ENCODE measurements at places on chromosomes 1 and 21.

DNA sequence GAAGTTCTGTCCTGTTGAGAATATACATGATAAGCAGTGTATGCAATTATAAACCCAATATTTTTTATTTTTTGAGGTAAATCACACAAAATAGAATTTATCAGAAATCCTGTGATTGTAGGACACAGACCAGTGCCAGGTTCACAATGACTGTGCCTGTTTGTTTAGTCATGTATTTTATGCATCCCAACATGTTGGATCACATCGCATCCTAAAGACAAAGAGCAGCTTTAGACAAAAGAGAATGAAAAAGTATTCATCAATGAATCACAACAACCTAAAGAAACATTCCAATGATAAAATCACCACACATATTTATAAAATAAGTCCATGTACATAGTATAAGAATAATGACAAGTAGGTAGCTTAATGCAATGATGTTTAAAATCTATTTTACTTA lies 53.2 kb upstream of the LRRC8D start:
- DNase-seq: no peak

- DNase-seq: no peak
Observed at GRCh38 chr1:25435397-25436108, 4.9 kb downstream of the MACO1 start.

DNA sequence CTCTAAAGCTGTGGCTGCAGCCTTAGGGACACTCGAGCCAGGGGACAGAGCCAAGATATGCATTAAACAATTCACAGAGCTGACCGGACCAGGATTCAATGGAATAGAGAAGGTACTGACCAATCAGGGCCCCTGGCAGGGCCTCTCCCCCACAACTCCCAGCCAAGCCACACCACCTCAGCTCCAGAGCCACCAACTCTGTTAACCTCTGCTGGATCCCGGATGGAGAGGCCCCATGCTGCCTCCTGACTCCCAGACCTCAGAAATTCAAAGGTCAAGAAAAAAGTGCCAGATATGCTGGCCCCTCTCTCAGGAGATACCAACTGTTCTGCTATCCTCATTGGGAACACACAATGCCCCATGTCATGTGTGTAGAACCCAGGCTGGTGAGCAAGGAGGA lies 62.1 kb downstream of the CD46 start:
- DNase-seq: no peak

GRCh38 chr1:246768403-246769020 lies 44.3 kb downstream of the SCCPDH start:
- no peak for DNase-seq

DNA sequence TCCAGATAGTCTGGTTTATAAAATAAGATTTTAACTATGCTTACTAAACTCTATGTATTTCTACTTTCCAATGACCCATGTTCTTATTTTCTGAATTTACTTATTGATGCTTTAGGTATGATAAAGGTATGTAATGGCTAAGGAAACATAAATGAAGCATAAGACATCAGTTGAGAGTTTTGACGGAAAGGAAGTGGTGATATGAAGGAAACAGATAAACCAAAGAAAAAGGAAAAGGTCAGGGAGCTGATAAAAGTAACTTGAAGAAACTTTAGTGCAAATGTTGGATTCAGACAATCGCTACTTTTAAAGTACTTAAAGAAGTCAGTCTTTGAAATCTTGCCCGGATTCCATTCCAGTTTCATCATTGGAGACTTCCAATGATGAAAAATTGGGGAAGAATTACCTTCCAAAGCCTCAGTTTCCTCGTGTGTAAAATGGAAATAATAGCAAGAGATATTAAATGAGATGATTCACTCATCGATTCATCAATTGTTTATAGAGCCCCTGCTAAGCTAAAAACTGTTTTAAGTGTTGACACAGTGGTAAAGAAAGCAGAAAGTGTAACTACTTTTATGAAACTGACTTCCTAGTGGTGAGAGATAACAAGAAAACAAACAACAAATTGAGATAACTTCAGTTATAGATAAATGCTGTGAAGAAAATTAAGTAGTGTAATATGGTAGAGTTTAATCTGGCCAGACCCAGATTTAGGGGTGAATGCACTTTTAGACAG lies 10.6 kb downstream of the PTPRC start:
- DNase-seq: no peak

- DNase-seq: no peak
Observed at GRCh38 chr21:43653626-43654025, 5.7 kb downstream of the HSF2BP start.

DNA sequence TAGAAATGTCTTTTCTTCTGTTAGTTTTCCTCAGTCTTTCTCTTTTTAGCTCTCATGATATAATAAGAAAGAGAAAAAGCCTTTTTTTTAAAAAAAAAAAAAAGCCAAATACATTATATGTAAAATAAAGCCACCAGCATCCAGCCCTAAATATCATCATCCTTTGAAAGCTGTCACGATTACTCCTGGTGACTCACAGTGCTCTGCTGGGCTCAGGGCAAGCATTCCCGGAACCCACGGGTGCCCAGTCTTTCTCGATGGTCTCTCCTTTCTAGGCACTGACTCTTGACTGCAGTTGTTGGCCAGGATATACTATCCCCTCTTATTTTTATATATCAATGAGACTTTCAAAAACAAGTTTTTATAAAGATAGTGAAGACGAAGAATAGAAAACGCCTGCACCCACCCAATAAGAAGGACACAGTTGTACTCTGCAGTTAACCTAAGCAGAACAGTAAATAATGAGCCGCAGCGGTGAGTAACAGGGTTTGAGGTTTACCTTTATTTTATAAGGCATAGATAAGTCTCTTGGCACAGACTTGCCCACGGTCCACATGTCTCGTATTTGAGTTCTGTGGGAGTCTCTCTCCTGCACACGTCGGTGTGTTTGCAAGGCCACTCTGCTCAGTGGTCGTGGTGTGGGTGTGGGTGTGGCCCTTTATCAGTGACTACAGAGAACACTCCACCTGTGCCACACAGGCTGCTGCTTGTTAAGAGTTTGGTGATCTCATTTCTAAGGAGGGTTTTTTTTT lies 15.7 kb upstream of the MX2 start:
- no peak for DNase-seq

DNA sequence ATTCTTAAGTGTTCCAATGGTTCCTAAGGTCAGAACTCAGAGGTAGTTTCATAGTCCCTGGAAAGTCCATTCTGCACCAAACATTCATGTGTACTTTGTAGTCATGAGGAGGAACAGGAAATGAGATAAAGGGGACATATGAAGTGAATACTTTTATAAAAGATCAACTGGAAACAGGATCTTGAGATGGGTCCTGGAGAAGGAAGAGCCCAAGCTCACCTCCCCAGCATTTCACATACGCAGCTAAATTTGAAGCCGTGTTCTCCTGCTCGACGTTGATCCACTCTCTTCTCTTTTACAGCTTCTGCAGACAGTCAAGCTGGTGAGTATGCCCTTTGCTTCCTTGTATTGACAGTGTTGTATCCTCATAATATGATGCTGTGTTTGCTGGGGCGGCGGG lies 429 bp downstream of the FCGR2A start:
- DNase-seq: no peak

GRCh38 chr1:179857009-179857408 lies 20.6 kb downstream of the TOR1AIP2 start:
- no peak for DNase-seq

DNA sequence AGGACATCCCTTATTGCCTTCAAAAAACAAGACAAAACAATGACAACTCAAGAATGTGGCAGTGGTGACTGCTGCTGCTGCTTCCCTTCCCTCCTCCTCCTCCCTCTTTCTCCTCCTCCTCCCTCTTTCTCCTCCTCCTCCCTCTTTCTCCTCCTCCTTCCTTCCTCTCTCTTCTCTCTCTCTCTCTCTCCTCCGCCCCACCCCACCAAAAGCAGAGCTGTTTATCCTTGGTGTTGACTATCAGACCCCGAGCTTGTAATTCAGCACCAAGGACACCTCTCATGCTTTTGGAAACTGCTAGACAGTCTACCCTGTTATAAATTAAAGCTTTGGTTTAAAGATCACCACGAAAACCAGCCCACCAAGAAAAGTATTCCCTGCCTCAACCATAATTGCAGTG lies 72.4 kb upstream of the IFNAR2 start:
- no peak for DNase-seq

DNA sequence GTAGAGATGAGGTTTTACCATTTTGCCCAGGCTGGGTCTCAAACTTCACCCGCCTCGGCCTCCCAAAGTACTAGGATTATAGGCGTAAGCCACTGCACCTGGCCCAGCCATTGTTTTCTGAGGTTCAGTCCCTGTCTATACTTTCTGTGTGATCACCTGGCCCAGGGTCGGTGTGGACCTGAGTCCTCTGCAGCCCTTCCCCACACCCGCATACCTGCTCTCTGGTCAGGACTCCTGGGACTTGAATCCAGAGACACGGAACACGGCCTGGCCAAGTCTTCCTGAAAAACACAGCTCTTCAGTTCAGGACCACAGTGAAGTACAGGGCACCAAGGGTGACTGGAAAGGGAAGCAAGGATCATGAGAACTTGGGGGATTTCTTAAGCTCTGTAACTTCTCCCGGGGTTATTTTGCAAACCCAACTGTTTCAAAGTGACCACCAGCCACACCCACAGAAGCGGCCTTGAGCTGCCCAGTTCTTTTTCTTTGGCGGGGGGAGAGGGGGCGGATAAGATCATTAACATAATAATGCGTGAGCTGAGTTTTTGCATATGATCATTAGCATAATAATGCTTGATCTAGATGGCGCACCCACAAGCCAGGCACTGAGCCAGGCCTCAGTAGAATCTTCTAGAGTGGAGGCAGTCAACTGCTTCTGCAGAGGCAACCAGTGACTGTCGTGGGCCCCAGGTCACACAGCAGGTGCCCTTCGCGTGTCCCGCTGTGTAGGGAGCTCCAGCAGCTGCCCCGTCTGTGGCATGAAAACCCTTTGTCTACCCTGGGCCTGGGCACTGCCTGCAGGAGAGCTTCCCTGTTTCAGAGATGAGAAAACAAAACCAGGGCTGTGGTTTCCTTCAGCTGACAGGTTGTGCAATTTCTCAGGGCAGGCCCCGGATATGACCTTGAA lies 1.7 kb upstream of the NADK start:
- DNase-seq: no peak

DNA sequence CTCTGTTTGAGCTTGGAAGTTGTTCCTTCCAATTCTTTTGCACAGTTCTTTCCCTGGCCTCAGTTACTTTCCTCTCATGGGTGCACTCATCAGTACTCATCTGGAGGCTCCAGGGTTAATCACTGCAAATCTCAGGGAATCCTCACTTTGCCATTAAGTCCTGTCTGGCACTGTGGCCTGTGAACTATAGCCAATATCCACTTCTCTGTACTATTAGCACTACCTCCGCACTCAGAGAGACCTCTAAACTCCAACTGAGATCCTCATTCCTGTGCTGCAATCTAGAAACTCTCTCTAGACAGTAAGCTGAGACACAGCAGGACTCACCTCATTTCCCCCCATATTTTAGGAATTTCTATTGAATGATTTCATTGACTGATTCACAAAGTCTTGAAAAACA lies 311.3 kb downstream of the NCAM2 start:
- no peak for DNase-seq

- no peak for DNase-seq
Observed at GRCh38 chr1:12143631-12144155, 23.1 kb upstream of the TNFRSF1B start.

DNA sequence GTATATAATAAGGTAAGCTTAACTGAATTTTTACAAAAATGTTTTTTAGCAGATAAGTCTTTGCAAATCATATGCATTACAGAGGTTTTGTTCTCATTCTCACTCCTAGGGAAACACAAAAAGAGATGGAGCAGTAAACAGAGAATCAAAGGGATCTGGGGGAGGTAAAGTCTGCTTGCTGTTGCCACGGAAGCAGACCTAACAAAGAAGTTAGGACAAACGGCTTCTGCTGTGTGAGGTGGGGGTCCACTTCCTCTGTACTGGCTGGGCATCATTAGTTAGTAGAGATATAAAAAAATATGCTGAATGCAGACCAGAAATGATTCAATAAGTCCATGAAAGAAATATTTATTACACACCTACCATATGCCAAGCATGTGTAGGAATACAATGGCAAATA lies 34.2 kb downstream of the GJA5 start:
- no peak for DNase-seq

GRCh38 chr21:44930543-44930981 lies 9.3 kb upstream of the SLX9 start:
- DNase-seq: no peak

DNA sequence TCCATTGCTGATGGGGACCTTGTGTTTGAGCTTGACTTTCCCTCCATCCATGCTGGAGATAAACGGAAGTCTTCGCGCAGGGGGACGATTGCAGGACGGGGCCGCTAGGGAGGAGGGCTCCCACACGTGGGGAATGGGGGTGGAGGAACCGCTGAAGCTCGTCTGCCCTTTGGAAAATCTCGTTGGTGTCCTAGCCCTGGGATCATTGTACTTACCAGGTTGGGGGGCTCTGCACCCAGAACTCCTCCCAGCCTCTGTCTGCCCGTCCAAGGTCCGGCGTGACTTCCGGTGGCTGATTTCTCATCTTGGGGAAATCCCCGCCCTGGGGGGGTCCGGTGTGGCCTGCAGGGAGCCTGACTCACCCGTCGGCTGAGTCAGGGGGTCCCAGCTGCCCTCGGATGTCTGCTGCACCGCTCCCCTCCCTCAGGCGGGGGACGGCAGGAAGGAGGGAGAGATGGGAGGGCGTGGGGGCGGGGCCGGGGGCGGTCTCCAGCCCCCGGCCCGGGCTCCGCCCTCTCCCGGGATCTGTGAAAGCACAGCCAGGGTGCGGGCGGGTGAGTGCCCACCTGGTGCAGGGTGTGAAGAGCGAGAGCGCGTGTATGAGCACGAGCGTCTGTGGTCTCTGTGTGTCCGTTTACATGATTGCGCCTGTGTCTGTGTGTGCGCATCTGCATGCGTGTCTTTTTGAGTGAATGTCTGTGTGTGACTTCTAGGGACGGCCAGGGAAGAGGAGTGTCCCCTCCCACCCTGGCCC lies 35.8 kb downstream of the PIK3CD start:
- peak; percentile 53 for DNase-seq

DNA sequence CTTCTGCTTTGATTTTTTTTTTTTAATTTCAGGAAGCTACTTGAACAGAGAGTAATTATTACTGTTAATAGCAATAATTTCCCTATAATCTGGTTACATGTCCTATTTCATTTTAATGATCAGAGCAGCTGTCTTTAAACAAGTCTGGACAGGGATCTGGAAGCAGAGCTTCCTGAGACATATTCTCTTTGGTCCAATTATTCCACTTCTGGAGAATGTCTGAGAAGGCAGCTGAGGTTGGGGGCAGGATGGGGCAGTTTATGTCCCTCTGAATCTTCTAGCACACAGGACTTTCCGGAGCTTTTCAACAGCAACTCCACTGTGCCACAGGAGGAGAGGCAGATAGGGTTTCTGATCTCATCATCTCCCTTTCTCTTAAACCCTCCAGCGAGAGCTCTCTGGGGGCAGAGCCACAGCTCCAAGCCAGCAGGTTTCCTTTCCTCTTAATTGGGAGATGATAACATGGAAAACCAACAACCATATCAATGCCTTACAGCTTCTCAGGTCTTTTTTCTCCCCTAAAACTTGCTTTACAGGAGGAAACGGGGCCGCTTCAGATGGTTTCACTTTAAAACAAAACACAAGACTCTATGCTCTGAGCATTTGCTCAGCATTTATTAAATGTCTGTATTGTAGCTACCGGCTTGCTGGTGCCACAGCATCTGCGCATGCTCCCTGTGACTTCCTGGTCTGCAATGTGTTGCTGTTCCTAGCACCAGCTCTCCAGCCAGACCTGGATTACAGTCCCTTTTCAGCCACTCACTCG lies 425.7 kb upstream of the USP24 start:
- DNase-seq: no peak

- no peak for DNase-seq
Observed at GRCh38 chr21:32100423-32100822, 178.4 kb downstream of the MIS18A start.

Measured in progenitor cell of endocrine pancreas (in vitro differentiated cells).